HT1080 (cell line): ENCODE measurements at places on chromosomes 1 and 21. TPM values are rescaled to one million over a fixed set of nuclear protein-coding genes. Genes with fewer than 3 reads are reported as not detected.
A peak's percentile ranks its signal among the peaks of the same experiment; 100 is the strongest.

GRCh38 chr1:172293429-172293828 is 127.1 kb upstream of the C1orf105 start:
- DNase-seq: no peak

DNA sequence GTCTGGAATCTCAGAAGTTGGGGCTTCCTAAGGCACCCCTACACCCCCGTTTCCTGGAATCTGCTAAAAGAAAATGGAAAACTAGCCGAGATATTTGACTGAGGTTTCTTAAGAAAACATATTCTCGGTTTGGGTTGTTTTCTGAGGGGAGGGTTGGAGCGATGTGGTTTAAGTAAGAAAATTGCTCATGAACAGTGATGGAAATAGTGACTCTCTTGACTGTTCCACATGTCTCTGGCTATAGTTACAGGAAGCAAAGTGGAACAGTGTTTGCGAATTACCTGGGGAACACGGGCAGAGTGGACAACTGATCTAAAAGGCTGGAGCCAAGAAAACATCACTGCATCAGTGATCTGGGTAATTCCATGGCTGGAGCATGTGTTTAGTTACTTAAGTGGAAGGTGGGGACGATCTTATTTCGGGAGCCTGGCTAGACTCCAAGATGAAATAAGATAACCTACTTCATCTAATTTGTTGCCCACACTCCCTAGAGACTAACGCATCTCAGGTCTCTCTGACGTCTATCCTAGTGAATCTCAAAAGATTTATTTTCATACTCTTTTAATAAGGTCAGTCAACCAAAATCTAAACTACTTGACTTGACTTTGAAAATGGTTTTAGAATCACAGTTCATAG is 92.4 kb downstream of the KCNJ15 start:
- no peak for DNase-seq

DNA sequence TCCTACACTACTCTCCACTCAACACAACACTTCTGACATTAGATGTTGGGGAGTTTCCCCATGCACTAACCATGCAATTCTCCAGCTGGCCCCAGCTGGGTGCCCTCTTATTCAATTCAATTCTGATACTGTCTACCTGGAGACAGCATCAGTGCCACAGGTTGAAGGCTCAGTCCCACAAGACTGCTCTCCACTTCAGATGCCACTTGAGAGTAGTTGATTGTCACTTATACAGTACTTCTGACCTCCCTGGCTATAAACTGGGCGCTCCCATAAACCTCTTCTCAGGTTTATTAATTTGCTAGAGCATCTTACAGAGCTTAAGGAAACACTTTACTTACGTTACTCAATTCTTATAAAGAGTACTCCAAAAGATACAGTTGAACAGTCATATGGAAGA is 442.3 kb downstream of the LRRIQ3 start:
- no peak for DNase-seq

- DNase-seq: no peak
Measured at GRCh38 chr1:178871551-178872320, 859 bp upstream of the ANGPTL1 start.

DNA sequence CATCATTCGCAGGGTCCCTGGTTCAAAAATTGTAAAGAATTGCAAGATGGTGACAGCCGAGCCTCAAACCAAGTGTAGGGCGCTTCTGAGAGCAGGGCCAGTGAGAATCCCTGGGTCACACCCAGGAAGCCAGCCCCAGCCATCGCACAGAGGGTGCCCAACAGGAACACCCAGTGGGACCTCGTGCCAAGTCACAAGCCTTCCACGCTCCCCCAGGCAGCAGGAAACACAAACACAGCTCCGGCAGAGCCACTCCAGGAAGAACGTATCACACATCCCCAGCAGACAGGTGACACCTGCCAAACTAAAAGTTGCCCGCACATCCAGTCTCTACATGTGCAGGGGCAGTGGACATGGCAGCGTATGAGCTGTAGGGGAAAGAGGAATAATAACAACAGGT is 20.2 kb downstream of the DHRS3 start:
- no peak for DNase-seq

- no peak for DNase-seq
Measured at GRCh38 chr1:196302981-196303380, 305.3 kb downstream of the KCNT2 start.

GRCh38 chr1:1629430-1630190 is 2.4 kb upstream of the MMP23B start:
- DNase-seq: no peak

Gene IFI44
- 3.9 and 6.5 TPM in 2 replicates for total RNA-seq

GRCh38 chr1:226403201-226404034 is 4.5 kb downstream of the PARP1 start:
- peak; percentile 33 for DNase-seq

- no peak for DNase-seq
Measured at GRCh38 chr21:17781524-17781923, 37.6 kb downstream of the C21orf91 start.

Gene SLC26A9
- 0.03 and 0.10 TPM in 2 replicates for total RNA-seq

DNA sequence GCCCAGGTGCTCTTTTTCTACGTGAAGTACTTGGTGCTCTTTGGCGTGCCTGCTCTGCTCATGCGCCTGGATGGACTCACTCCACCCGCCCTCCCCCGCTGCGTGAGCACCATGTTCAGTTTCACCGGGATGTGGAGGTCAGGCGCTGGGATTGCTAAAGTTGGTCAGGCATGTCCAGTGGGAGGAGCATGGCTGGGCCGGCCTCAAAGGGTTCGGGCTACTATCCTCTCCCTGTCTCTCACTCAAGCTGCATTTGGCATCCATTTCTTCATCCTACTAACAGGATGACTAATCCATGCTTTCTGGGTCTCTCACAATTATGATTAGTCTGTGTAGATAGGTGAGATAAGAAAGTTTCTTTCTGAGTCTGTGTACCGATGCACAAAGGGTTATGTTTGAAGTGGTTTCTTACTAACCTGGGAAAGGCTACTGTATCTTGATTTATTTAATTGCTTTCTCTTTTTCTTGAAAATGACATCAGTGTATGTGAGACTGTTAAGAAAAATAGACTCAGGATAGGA is 135.9 kb downstream of the HHAT start:
- peak; percentile 87 for DNase-seq

DNA sequence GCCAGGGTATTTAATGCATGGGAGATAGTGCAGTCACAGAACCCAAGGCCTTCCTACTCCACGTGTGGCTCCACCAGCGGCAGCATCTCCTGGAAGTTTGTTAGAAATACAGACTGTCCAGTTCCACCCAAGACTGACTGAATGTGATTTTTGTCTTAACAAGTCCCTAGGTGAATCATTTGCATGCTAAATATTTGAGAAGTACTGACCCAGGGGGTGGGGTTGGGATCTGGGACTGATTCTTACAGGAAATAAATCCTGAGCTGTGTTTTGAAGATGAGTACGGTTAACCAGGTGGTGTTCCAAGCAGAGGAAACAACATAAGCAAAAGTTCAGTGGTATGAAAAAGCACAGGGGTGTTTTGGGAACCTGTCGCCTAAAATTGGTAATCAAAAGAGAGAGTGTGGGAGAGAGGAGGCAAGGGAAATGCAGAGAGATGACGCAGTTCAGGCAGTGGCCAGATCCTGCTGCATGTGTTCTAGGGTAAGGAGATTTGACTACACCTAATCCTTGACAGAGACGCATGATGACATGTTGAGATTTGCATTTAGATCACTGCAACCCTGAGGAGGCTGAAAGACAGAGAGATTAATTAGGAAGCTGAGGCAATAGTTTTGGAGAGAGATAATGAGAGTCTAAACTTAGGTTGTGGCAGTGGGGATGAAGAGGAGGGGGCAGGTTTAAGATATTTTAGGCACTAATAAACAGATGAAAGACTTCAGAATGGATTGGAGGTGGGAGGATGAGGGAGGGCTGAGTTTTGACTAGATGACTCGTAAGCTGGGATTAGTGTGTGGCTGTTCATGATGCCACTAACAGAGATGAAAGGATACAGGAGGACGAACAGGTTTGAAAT is 3.7 kb upstream of the ZNF326 start:
- DNase-seq: peak; percentile 34

- DNase-seq: no peak
Measured at GRCh38 chr1:21725748-21726392, 56.7 kb upstream of the RAP1GAP start.
